ENCODE measurements at places on chromosomes 2 and 18.

GRCh38 chr2:45024600-45025291 is 15.5 kb upstream of the SIX2 start:
- no peak for DNase-seq

GRCh38 chr18:25503567-25504081 is 151.7 kb upstream of the ZNF521 start:
- peak; percentile 53 for DNase-seq

- DNase-seq, result no peak
Observed at GRCh38 chr2:206108713-206109112, 22.7 kb upstream of the INO80D start.

GRCh38 chr2:150911766-150912280 is 349.8 kb downstream of the RBM43 start:
- no peak for DNase-seq

DNA sequence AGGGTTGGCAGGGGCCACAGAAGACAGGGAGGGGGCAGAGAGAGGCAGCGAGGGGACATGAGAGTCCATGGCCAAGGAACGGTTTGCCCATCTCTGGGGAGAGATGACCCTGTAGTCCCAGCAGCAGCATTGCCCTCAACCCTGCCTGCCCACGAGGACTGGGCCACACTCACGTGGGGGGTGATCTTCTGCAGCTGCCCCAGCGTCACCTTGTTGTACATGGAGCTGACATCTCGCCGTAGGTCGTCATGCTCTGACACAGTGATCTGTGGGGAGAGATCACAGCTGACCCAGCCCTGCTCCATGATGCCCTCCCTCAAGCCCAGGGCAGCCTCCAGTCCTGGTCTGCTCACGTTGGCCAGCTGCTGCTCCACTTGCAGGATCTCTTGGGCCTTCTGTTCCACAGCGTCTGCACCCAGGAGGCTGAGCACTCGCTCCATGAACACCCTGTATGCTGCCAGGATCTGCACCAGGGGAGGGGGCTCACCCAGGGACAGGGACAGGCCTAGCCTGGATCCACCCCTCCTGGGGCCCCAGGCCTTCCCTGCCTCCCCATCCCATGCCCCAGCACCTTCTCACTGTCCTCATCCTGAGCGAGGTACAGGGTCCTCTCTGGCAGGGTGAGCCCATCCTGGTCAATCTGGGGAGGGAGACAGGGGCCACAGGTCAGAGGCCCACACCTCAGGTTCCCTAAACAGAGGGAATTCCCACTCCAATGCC is 2.8 kb downstream of the ECEL1 start:
- DNase-seq, result no peak

GRCh38 chr2:69306393-69306821 is 80.6 kb downstream of the GFPT1 start:
- DNase-seq, result no peak

GRCh38 chr2:174780856-174781255 is 16.6 kb upstream of the CHRNA1 start:
- no peak for DNase-seq

GRCh38 chr18:56319953-56320352 is 318.4 kb downstream of the TXNL1 start:
- no peak for DNase-seq

- no peak for DNase-seq
Observed at GRCh38 chr2:84924173-84925106, 19.0 kb downstream of the TMSB10 start.

GRCh38 chr2:233418761-233419546 is 64.7 kb downstream of the DGKD start:
- DNase-seq, result no peak

Measured in H1 (cell line).